ENCODE measurements at places on chromosomes 5 and 9. TPM values are rescaled to one million over a fixed set of nuclear protein-coding genes. Genes with fewer than 3 reads are reported as not detected.

GRCh38 chr5:153672347-153673090 is 182.0 kb downstream of the GRIA1 start:
- no peaks in the 10 kb centered on the region for H3K36me3 ChIP-seq
- no peaks in the 10 kb centered on the region for H3K4me1 ChIP-seq
- no peaks in the 10 kb centered on the region for H3K27me3 ChIP-seq
- no peak overlapping the region for H3K4me3 ChIP-seq

DNA sequence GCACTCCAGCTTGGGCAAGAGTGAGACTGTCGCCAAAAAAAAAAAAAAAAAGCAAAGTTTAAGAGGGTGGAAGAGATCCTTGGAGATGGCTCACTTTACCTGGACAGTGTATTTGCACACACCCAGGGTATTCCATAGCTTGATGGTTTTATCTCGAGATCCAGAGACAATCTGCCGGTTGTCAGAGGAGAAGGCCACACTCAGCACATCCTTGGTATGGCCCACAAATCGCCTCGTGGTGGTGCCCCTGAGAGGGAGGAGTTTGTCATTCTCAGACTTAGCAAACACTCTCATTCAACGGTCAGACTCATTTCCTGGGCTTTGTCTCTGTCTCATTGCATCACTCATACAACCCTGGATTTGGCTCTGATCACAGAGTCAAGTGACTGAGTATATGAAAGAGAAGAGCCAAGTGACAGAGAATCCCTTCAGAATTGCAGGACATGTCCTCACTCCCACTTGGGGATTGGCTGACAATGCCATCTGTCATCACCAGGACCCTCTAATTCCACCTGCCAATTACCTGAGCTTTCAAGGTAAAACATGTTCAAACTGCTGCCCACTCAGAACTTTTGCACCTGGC is 2.2 kb downstream of the RACK1 start:
- DNase-seq: no peak
- H3K4me3 ChIP-seq: peak overlapping the region; percentile 99
- H3K4me1 ChIP-seq: peaks cover 35% of the 10 kb centered on the region
- no peaks in the 10 kb centered on the region for H3K27me3 ChIP-seq
- H3K36me3 ChIP-seq: peaks cover 39% of the 10 kb centered on the region

GRCh38 chr5:7348168-7348854 is 47.6 kb upstream of the ADCY2 start:
- no peak overlapping the region for H3K27ac ChIP-seq
- no peaks in the 10 kb centered on the region for H3K4me1 ChIP-seq
- no peaks in the 10 kb centered on the region for H3K36me3 ChIP-seq
- no peak for DNase-seq
- no peak overlapping the region for H3K4me3 ChIP-seq
- H3K27me3 ChIP-seq: no peaks in the 10 kb centered on the region

- no peak for DNase-seq
- H3K27me3 ChIP-seq: no peaks in the 10 kb centered on the region
- no peaks in the 10 kb centered on the region for H3K4me1 ChIP-seq
- H3K36me3 ChIP-seq: no peaks in the 10 kb centered on the region
- H3K4me3 ChIP-seq: no peak overlapping the region
- no peak overlapping the region for H3K27ac ChIP-seq
These were observed 184.1 kb upstream of the ADRA1B start for GRCh38 chr5:159732220-159732619.

DNA sequence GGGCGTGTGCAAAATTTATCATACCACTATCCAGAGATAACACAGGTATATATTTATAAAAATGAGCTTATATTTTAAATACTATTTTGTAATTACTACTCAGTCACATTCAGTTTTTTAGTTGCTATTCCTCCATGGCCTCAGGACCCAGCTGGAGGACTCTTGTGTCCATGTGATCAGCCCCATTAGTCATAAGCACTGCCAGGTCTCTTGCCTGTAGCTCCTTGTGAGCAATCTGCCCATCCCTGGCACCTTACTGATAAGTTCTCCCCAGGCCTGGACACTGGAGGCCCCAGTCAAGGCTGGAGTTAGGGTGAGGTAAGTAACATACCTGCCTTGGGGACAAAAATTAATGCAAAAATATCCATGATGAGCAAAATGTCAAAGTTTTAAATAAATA is 29.5 kb upstream of the ADRB2 start:
- no peak overlapping the region for H3K27ac ChIP-seq
- no peak for DNase-seq
- no peak overlapping the region for H3K4me3 ChIP-seq

DNA sequence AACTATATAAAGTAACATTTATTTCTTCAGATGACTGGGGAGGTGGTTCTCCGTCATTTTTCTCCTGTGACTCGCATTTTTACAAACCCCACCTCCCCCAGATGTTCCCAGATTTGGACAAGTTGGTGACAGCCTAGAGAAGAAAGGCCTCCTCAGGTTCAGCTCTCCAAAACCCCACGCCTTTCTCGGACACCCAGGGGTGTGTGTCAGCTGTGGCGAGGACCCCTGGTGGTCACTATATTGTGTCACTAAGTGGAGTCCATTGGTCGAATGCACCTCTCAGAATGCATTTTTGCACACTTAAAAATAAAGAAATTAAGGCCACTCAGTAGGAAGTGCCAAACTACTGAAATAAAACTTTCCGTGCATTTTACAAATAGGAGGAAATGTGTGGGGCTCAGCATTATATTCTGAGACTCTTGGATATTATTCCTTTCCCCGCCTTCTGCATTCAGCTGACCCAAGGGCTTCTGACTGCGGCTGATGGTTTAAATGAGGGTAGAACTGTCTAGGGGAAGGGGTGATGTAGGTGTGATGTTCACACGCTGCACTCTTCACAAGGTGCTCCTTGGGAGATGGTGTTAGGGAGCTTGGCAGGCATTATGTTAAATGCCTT is 47.6 kb downstream of the ACO1 start:
- no peaks in the 10 kb centered on the region for H3K27me3 ChIP-seq
- DNase-seq: peak; percentile 17
- H3K36me3 ChIP-seq: no peaks in the 10 kb centered on the region

GRCh38 chr5:10601246-10602030 is 37.6 kb downstream of the ANKRD33B start:
- H3K36me3 ChIP-seq: no peaks in the 10 kb centered on the region
- no peaks in the 10 kb centered on the region for H3K4me1 ChIP-seq
- DNase-seq: no peak
- H3K4me3 ChIP-seq: no peak overlapping the region
- no peak overlapping the region for H3K27ac ChIP-seq

- H3K4me3 ChIP-seq: no peak overlapping the region
- no peak overlapping the region for H3K27ac ChIP-seq
- no peaks in the 10 kb centered on the region for H3K36me3 ChIP-seq
- peaks cover 10% of the 10 kb centered on the region for H3K4me1 ChIP-seq
- no peak for DNase-seq
- H3K27me3 ChIP-seq: no peaks in the 10 kb centered on the region
These were observed 1.1 kb downstream of the SLC31A1 start for GRCh38 chr9:113222482-113222841.

GRCh38 chr5:73312146-73312871 is 136.3 kb downstream of the FOXD1 start:
- no peaks in the 10 kb centered on the region for H3K36me3 ChIP-seq
- H3K4me1 ChIP-seq: no peaks in the 10 kb centered on the region
- no peak overlapping the region for H3K4me3 ChIP-seq
- peaks cover 8% of the 10 kb centered on the region for H3K27me3 ChIP-seq
- DNase-seq: no peak
- H3K27ac ChIP-seq: no peak overlapping the region

DNA sequence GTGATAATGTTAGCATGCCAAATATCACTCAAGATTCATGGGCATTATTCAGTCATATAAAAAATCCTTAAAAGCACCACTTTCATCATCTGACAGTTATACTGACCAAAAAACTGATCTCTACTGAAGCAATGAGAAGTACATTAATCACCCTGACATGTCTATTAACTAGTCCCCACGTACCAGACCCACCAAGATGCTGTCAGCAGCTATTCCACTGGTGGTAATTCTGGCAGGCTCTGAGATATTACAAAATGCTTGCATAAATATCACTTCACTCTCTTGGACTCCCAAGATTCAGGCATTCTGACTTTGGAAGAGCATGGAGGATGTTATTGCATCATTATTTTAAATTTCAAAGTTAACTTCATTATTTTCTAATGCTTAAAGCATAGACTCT is 717.0 kb downstream of the DNAH5 start:
- no peak overlapping the region for H3K27ac ChIP-seq
- DNase-seq: no peak
- no peaks in the 10 kb centered on the region for H3K36me3 ChIP-seq

The PTPN3 gene
- not detected for polyA plus RNA-seq

The PCDHB14 gene
- polyA plus RNA-seq: not detected

The OLFM1 gene
- not detected for polyA plus RNA-seq

The IFNE gene
- polyA plus RNA-seq: not detected

The CYLC2 gene
- polyA plus RNA-seq: not detected

Data from naive thymus-derived CD4-positive, alpha-beta T cell (primary cell).